CD14-positive monocyte (primary cell): ENCODE measurements at places on chromosomes 3 and 15. TPM values are rescaled to one million over a fixed set of nuclear protein-coding genes. Genes with fewer than 3 reads are reported as not detected.

- no peak for DNase-seq
- no peaks in the 10 kb centered on the region for H3K27me3 ChIP-seq
- no peaks in the 10 kb centered on the region for H3K4me1 ChIP-seq
- H3K36me3 ChIP-seq, result no peaks in the 10 kb centered on the region
- H3K4me3 ChIP-seq, result no peak overlapping the region
Observed at GRCh38 chr3:42868841-42869240, 6.8 kb downstream of the CYP8B1 start.

- H3K4me1 ChIP-seq, result no peaks in the 10 kb centered on the region
- H3K27ac ChIP-seq, result no peak overlapping the region
- no peaks in the 10 kb centered on the region for H3K27me3 ChIP-seq
- DNase-seq, result no peak
- H3K36me3 ChIP-seq, result peaks cover 26% of the 10 kb centered on the region
Observed at GRCh38 chr15:49287481-49287880, 117.4 kb downstream of the GALK2 start.

DNA sequence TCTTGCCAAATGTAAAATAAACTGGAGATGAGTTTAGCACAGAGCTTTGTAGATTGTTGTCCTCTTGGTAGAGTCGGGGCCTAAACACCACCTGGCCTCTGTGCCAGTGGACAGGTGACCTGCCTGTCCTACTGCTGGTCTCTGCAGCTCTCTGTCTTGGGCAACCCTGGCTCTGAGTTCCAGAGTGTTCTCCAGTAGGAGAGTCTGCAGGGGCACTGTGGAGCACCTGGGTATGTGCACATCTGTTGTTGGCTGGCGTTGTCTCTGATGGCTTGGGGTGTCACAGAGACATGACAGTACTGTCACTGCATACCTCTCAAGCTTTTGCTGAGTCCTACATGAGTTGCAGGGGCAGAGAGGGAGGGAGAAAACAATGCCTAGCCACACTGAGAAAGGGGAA, 112.6 kb downstream of the IGF1R start:
- H3K27me3 ChIP-seq, result no peaks in the 10 kb centered on the region
- no peak for DNase-seq
- no peaks in the 10 kb centered on the region for H3K36me3 ChIP-seq
- no peak overlapping the region for H3K27ac ChIP-seq

GRCh38 chr15:72472992-72473610, 1.0 kb upstream of the ARIH1 start:
- H3K27me3 ChIP-seq, result no peaks in the 10 kb centered on the region
- no peak for DNase-seq
- peak overlapping the region; percentile 99 for H3K27ac ChIP-seq
- peaks cover 36% of the 10 kb centered on the region for H3K4me1 ChIP-seq
- peak overlapping the region; percentile 89 for H3K4me3 ChIP-seq

GRCh38 chr3:71681224-71681668, 44.0 kb downstream of the EIF4E3 start:
- H3K4me3 ChIP-seq, result no peak overlapping the region

DNA sequence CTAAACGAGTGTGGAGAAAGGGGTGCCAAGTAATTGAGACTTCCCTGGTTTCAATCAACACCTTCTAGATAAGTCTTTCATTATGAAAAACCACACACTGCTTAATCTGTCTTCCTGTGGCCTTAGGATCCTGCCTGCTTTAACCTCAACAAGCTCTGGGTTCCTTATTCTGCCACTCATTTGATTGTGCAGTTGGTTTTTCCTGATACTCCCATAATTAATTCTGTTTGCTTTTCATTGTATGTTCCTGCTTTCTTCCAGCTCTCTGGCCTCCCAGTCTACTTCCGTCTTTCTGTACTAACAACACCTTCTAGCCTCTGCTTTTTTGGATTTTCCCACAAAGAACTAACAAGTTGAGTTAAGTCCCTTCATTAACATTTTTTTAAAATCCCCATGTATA, 20.2 kb upstream of the GCNT3 start:
- no peaks in the 10 kb centered on the region for H3K36me3 ChIP-seq
- no peaks in the 10 kb centered on the region for H3K4me1 ChIP-seq
- H3K4me3 ChIP-seq, result no peak overlapping the region
- H3K27me3 ChIP-seq, result peaks cover 4% of the 10 kb centered on the region
- no peak for DNase-seq

The LYZL4 gene
- polyA plus RNA-seq, result not detected
